ENCODE measurements at places on chromosomes 5 and 9.

DNA sequence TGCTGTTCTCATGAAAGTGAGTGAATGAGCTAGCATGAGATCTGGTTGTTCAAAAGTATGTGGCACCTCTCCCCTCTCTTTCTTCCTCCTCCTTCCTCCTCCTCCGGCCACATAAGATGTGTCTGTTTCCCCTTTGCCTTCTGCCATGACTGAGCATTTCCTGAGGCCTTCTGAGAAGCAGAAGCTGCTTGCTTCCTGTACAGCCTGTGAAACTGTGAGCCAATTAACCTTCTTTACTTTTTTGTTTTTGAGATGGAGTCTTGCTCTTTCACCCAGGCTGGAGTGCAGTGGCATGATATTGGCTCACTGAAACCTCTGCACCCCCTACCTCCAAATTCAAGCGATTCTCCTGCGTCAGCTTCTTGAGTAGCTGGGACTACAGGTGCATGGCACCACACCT, 6.1 kb downstream of the S100Z start:
- DNase-seq = no peak

DNA sequence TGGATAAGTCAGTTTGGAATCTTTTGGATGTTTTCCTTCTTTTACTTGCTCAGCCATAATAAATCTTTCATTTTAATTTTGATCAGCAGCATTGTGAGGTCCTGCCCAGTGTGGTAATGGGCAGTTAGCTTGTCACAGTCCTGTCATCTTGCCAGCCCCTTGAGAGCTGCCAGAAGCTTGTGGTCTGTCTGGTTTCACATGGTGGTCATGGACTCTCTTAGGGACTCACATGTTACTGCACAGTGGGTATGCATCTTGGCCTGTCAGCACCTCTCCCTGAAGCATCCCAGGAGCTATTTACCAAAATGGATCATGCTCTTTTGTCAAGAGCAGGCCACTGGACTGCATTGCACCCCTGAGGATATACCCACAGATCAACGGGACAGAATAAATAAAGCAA, 60.3 kb downstream of the DAPK1 start:
- DNase-seq = no peak

- DNase-seq = peak; percentile 83
Observed at GRCh38 chr9:96391021-96391765, 7.7 kb upstream of the SLC35D2 start.

- no peak for DNase-seq
Observed at GRCh38 chr9:130234340-130235260, 31.0 kb upstream of the HMCN2 start.

GRCh38 chr5:32083981-32084430, 90.1 kb downstream of the GOLPH3 start:
- no peak for DNase-seq

DNA sequence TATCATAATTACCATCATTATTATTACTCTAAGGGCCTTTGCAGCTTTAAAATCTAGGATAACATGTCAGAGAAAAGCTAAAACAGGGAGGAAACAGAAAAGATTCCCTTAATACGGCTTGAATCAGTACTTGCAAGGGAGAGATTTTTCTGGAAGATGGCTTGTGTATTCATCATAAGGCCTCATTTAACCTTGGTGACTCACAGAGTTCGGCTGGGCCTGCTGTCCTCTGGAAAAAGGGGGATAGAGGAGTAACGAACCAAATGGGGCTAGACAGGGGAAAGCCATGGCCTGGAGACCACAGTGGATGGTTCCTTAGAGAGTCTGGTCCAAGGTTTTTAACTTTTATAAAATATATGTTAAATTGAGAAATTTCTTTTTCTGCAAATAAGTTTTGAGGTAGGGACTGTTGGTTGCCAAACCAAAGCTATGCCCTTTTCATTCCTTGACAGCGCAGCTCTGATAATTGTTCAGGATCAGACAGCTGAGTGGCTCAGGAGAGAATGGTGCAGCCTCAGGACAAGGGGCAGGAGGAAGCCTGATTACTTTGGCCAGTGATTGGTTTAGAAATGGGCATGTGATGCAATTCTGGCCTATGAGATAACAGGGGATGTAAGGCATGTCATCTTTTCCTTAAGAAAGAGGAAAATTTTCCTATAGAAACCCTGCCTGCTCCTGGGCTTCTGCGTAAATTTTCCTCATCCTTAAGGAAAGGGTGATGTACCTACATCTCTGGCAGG, 25.6 kb upstream of the GSN start:
- DNase-seq = no peak

- no peak for DNase-seq
Observed at GRCh38 chr9:33249087-33249658, 9.2 kb downstream of the SPINK4 start.

GRCh38 chr9:136823136-136824046, 15.6 kb downstream of the RABL6 start:
- DNase-seq = no peak

GRCh38 chr9:96136992-96137670, 164.8 kb downstream of the HSD17B3 start:
- no peak for DNase-seq

DNA sequence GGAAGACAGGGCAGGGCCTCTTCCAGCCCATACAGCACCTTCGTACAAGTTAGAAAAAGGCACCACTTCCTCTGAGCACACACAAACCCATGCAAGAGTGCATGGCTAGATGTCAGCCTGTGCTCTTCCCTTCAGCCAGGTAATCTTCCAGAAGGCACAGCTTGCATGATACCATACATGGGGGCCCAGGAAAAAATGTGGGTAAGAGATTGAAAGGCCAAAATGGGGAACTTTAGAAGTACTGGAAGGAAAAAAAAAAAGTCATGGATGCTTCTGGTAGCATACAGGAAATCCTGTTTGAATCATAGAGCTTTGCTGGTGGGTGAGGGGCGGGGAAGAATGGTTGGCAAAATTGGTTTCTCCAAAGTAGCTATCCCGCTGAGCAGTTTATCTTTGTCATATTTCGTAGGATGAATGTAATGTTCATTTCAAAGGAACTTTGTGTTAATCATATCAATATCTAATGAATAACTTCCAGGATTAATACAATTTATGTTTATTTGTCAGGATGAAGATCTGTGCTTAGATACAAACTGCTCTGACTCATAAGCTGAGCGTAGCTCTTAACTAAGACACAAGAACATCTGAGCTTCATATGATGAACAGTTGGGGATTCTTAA, 78.2 kb upstream of the MAP3K1 start:
- no peak for DNase-seq

DNA sequence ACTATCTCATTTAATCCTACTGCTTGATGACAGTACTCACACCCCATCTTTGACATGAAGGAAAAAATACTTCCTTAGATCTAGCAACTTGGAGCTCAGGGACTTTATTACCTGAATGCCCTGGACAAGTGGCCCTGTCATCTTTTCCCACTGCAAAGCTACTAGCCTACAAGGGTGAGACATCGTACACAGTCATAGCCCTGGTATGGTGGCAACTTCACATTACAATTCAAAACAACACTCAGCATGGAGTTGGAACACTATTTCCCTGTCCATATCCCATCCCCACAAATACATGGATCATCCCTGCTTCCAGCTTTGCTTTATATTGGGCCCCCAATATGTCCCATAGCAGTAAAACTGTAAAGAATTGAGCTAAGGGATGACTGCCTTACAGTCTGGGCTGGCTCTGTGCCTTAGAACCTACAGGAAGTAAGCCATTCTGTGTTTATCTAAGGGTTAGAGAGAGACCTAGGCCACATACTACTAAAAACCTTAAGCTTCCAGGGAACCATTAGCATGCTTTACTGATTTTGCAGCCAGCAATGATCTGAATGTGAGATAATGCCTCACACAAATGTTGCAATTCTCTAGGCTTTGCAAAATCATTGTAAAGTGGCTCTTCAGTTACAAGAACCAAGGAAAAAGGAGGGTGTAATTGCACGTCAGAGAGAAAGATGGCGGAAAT, 55.9 kb downstream of the OTULIN start:
- no peak for DNase-seq

DNA sequence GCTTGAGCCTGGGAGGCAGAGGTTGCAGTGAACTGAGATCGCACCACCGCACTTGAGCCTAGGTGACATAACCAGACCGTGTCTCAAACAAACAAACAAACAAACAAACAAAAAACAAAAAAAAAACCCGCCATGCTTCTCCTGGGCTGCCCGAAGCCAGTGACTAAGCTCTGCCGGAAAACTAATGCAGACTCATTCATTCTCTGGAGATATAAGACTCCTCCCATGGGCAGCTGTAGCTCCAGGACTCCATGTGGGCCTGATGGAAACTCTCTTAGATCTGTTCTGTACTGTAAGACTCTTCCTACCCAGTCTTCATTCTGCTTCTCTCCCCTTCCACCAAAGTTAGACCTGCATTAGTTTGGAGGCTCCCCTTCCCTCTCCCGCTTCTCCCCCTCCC, 11.1 kb downstream of the GLDC start:
- DNase-seq = no peak

DNA sequence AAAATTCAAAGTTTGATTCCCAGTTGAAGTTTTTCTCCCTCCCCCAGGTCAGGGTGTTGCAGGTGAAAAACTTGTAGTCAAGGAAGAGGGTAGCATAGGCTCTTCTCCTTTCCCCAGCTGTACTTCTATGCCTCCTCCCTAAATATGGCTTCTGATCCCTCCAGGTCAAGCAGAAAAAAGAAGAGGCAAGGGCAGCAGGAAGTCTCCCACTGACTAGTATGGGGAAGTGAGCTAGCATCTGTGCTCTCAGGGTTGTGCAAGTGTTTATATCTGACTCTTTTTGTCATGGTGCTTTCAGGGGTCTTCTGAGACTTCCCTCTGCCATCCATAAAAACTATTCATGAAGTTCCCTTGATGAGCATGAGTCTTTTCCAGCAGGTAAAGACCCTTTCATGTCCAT, 76.0 kb downstream of the ATPSCKMT start:
- no peak for DNase-seq

DNA sequence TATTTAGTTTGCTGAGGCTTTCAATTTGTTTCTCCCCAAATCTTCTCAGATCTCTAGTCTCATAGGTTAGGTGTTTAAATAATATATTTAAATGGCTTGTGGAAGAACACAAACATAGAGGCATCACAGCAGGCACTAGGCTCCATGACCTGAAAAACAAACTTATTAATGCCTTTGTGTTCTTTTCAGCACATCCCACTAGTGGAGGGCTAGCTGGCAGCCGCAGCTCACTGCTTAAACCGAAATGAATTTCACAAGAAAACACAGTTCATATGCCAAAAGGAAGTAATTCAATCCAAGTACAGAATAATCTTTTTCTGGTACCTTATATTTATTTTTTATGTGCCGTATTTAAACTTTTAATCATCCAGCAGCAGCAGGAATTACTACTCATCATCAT, 382.5 kb downstream of the PLK2 start:
- no peak for DNase-seq

DNA sequence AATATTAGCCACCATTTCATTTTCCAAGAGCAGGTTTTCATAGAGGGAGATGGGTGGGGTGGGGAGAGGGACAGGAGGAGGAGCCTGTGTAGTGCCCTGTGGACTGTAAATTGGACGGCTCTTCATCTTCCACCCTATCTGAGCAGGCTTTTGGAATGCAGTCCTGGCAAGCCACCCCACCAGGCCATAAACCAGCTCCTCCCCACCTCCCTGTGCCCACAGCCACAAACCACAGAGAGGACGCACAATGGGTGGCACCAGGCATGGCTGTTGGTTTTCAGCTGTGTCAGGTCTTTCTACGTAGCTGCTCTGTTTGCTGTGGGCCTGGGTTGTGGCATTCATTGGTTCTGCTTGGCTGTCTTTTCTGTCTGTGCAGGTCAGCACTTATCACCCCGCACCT, 58.0 kb downstream of the PLAC8L1 start:
- DNase-seq = no peak

DNA sequence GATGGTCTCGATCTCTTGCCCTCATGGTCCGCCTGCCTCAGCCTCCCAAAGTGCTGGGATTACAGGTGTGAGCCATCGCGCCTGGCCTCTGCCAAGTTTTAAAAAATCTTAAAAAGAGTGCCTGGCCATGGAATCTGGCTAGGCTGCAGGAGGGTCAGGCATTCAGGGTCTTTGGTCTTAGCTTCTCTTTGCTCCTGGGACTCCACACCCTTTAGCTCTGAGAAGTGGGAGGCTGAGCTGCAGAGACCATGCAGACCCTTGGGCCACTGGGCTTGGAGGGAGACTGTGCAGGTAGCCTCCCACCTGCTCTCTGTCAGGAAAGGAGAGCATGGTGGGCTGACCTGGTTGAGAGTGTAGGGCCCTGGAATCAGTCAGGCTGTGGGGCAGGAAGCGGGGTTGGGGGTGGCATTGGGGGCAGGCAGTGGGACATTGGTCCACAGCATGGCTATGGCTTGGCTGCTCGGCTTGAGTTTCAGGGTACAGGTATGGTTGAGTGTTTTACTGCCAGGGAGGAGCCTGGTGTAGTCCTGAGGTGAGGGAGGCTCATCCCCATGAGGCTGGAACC, 20.8 kb downstream of the PHF2 start:
- DNase-seq = no peak

DNA sequence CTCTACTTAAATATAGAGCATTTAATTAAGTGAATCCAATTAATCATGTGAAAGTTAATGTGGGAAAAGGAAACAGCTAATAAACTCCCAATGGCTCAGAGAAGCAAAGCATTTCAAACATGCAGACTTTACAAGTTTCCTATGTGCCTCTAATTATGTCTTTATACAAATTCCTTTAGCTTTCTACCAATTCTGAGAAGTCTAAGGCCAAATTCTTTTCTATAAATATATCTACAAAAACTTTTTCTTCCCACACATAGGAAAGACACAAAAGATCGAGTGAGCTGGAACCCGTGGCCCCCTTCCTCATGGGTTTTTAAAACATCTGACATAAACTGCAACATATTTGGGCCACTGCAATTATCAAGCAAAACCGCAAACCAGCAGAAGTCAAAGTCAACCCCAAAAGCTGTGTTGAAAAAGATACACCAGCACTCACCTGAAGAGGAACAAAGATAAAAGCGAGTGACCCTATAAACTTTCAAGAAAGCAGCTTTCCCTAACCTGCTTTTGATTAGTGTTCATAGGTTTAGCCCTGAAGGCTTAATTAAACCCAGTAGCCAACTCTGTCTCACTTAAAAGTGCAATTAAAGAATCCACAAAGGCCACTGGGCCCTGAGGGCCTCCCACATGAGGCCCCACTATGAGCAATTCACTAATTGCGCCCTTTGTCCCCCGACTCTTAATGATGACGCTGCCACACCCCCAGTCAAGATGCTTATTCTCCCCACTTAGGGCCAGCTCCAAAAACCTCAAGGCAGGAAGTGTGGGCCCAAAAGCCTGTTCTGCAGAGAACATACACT, 12.1 kb downstream of the SEMA5A start:
- no peak for DNase-seq

- no peak for DNase-seq
Observed at GRCh38 chr9:126436545-126437267, 110.1 kb downstream of the MVB12B start.

GRCh38 chr5:129413570-129413969, 46.5 kb upstream of the ADAMTS19 start:
- no peak for DNase-seq

GRCh38 chr5:142685418-142686209, at the start of gene FGF1:
Gene FGF1 (minus strand): TSS chr5:142686090. CDS start chr5:142614127, 71,963 bp downstream.
- no peak for DNase-seq

DNA sequence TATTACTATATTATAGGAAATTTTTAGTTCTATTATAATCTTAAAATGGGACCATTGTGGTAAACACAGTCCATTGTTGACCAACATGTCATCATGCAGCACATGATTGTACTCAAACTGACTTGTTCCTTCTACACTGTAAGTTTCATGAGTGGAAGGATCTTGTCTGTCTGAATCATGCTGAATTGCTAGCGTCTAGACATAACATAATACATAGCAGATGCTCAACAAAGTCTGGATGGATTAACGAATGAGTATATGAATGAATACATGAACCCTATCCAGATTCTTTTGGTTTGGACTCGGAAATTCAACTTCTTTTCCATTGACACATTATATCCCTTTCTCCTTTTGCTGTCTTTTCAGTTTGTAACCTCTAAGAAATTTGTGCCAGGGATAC, 429.2 kb upstream of the SGCD start:
- DNase-seq = no peak

- DNase-seq = no peak
Observed at GRCh38 chr5:81482595-81482994, 88.7 kb upstream of the ACOT12 start.

Data from HuH-7 (cell line).